ENCODE measurements at places on chromosomes 6 and 20. TPM values are rescaled to one million over a fixed set of nuclear protein-coding genes. Genes with fewer than 3 reads are reported as not detected.

- DNase-seq = no peak
Measured at GRCh38 chr6:110939429-110940200, 18.9 kb upstream of the GTF3C6 start.

DNA sequence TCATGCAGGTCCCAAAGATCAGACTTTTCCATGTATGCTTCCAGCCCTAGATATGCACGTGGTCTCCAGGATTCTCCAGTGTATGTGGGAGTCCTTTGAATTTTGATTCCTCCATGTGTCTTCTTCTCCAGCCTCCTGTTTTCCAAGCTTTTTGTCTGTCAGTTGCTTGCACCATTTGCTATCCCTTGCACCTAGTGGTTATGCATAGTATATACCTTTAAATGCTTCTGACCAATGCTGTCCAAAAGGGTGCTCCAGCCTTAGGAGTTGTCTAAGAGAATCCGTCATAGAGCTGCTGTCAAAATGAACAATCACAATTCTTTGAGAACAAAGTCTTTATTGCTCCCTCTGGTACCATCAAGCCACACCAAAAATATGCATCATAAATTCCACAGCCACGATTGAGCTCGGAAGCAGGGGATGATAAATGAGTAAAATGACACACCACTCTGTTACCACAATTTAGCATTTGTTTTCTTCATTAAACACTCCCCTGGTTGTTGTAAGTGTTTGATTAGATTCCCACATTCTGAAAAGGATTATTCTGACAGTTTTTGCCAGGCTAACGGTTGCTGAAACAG, 706.2 kb upstream of the GJE1 start:
- no peak for DNase-seq

DNA sequence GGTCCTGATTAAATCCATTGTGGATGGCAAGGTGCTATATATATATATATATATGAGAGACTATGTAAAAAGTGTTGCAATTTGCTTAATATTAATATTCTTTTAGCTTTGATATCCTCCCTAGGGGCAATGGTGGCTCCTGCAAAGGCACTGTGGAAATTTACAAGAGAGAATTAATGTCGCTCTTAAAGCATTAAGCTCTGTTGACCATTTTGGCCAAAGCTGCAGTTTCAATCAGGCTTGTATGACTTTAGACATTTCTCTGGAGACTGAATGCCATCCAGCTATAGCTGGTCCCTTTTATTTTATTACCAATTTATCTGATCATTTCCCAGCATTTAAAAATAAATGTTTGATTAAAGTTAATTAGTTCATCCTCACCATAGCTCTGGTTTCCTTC, 155.3 kb downstream of the JARID2 start:
- DNase-seq = no peak

DNA sequence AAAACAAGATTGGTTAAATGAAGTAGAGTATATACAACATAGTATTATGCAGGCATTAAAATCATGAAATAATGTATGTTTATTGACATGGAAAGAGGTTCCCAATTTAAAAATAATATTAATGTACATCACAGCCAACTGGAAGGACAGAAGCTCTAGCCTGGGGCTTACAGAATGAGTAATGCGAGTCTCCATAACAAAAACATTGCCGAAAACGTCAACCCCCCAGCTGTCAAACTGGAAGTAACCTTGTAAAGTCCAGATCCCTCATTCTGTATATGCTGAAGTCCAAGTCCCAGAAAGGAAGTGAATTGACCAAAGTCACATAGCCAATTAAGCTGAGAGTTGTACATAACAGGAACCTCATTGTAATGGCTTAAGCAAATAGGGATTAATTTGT, 128.7 kb upstream of the ECI2 start:
- DNase-seq = no peak

- DNase-seq = no peak
Measured at GRCh38 chr20:48165401-48165685, 380.1 kb upstream of the SULF2 start.

GRCh38 chr6:161694995-161695394, 421.1 kb upstream of the AGPAT4 start:
- no peak for DNase-seq

GRCh38 chr20:55009066-55009465, 533.7 kb downstream of the DOK5 start:
- DNase-seq = no peak

DNA sequence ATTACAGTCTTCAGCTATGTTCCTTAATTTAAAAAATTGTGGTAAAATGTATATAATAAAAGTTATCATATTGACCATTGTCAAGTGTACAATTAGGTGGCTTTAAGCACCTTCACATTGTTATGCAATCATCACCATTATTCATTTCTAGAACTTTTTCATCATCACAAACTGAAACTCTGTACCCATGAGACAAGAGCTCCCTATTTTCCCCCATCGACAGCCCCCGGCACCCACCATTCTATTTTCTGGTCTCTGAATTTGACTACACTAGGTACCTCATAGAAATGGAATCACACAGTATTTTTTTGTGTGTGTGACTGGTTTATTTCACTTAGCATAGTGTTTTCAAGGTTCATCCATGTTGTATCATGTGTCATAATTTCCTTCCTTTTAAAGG, 39.7 kb upstream of the FYN start:
- no peak for DNase-seq

GRCh38 chr6:151869345-151869744, 61.9 kb downstream of the ESR1 start:
- DNase-seq = no peak

AVP gene
- not detected for total RNA-seq

ASF1A gene
- total RNA-seq = 38.6 TPM

LY6G6F gene
- total RNA-seq = not detected

MLN gene
- total RNA-seq = not detected

SLC22A2 gene
- not detected for total RNA-seq

RPS21 gene
- total RNA-seq = 1,979 TPM

HLA-DQB2 gene
- total RNA-seq = 1.3 TPM

TRIM31 gene
- total RNA-seq = not detected
